ENCODE measurements at places on chromosomes 13 and 19. TPM values are rescaled to one million over a fixed set of nuclear protein-coding genes. Genes with fewer than 3 reads are reported as not detected.

The GPR183 gene
- 0.03 TPM for polyA plus RNA-seq

The PRKCG gene
- not detected for polyA plus RNA-seq

The LIN7B gene
- 2.6 TPM for polyA plus RNA-seq

The MAG gene
- not detected for polyA plus RNA-seq

The CCDC194 gene
- not detected for polyA plus RNA-seq

The CGB3 gene
- not detected for polyA plus RNA-seq

The CD79A gene
- 0.07 TPM for polyA plus RNA-seq

The PGLYRP1 gene
- polyA plus RNA-seq, result not detected

The APLP1 gene
- 3.7 TPM for polyA plus RNA-seq

The CDC42EP5 gene
- polyA plus RNA-seq, result 3.4 TPM

The WDR87 gene
- polyA plus RNA-seq, result not detected

The GPC6 gene
- polyA plus RNA-seq, result 24.9 TPM

The MZF1 gene
- 4.1 TPM for polyA plus RNA-seq

The VAV1 gene
- not detected for polyA plus RNA-seq

GRCh38 chr13:106177146-106177545, 358.3 kb downstream of the EFNB2 start:
- DNase-seq, result no peak

DNA sequence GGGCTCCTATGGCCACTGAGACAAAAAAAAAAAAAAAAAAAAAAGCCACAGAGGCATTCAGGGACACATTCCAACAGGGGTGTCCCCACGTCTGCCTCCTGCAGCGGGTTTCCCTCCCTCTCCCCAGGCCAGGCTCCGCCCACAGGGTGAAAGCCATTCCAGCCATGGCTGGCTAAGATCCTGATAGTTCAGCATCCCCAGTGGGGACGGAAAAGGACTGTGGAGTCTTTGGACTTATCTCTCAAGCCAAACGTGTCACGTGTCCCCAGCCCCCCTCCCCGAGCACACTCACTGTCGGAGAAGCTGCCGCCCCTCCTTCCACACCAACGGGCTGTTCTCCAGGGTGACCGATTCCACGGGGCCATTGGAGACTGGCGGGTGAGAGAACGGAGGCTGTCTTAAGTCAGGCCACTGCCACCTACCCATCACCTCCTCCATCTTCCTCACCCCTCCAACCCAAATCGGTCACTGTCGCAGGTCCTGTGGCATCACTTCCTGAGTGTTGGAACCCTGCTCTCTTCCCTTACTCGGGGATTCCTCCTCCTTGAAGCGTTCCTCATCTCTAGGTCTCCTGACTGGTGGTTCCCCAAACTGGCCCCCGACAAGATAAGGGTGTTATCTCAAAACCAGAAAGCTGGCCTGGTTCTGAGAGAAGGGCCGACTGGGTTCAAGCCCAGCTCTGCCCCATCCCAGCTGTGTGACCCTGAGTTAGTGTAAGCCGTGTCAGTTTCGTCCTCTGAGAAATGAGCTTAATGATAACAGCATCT, 9.1 kb upstream of the FKRP start:
- no peak for DNase-seq

- DNase-seq, result peak; percentile 39
Measured at GRCh38 chr19:10431254-10431942, 11.1 kb downstream of the PDE4A start.

DNA sequence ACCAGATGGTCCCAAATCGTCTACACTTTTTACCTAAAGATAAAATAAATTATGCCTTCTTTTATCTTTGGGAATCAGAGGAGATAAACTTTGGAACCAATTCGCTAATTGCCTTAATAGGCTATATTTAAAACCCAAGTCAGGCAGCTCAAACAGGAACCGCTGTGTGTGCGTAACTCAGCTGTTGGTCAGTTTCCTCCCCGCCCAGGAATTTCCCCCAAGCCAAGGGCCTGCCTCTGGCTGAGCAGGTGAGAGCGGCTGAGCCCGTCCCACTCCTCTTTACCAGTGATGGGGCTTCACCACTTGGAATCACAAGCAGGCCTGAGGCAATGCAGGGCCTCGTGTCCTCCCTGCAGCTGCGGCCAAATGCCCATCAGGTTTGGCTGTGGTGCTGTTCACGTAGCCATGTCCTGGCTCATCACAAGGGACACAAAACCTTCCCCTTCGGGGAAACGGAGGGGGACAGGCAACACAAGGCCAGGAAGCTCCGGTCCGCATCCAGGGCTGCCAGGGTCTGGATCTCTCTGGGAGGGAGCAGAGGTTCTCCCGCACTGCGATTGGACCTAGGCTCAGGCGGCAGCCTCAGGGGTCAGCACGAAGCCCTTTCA, 503 bp upstream of the SLC7A9 start:
- no peak for DNase-seq

DNA sequence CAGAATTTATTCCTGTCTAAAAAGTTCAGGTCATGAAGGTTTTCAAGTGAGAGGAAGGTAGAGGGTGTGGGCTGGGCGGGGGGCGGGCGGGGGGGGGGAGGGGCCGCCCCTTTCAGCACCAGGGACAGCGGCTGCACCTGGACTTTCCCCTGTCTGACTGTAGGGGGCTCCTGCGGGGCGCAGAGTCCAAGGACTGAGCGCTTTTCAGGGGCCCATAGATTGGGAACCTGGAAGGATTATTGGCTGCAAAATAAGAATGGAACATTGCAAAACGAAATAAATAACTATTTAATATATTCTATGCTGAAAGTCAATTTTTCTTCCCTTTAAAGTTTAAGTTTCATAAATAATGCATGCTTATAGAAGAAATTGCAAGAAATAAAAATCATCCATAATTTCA, 8.9 kb upstream of the CYP4F3 start:
- no peak for DNase-seq

- no peak for DNase-seq
Measured at GRCh38 chr19:29837448-29837981, 25.7 kb downstream of the CCNE1 start.

- DNase-seq, result peak; percentile 35
Measured at GRCh38 chr13:87498681-87499080, 172.5 kb upstream of the SLITRK5 start.

DNA sequence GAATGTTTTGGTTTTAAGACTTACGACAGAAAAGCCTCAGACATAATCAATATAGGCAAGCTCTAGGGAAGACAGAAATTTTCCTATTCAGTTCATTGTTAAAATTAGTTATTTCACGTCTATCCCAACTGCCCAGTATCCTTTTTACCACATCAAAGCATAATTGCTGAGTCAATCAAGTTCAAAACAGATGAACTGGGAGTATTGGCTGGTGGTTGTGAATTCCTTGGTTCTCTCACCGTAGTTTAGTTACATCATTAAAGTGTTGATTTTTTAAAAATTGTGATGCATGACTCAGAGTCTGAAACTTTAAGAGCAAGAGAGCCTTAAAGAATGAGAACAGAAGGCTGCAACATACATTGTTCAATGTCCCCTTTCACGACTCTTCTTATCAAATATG, 143.3 kb upstream of the FREM2 start:
- DNase-seq, result no peak

DNA sequence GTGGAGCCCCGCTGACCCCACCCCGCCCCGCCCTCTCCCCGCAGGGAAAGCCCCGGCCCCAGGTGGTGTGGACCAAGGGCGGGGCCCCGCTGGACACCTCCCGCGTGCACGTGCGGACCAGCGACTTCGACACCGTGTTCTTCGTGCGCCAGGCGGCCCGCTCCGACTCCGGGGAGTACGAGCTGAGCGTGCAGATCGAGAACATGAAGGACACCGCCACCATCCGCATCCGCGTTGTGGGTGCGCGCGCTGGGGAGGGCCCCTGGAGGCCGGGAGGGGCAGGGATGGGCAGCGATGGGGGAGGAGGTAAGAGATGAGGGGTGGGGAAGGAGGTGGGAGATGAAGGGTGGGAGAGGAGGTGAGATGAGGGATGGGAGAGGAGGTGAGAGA, 17.2 kb upstream of the EMC10 start:
- DNase-seq, result no peak

DNA sequence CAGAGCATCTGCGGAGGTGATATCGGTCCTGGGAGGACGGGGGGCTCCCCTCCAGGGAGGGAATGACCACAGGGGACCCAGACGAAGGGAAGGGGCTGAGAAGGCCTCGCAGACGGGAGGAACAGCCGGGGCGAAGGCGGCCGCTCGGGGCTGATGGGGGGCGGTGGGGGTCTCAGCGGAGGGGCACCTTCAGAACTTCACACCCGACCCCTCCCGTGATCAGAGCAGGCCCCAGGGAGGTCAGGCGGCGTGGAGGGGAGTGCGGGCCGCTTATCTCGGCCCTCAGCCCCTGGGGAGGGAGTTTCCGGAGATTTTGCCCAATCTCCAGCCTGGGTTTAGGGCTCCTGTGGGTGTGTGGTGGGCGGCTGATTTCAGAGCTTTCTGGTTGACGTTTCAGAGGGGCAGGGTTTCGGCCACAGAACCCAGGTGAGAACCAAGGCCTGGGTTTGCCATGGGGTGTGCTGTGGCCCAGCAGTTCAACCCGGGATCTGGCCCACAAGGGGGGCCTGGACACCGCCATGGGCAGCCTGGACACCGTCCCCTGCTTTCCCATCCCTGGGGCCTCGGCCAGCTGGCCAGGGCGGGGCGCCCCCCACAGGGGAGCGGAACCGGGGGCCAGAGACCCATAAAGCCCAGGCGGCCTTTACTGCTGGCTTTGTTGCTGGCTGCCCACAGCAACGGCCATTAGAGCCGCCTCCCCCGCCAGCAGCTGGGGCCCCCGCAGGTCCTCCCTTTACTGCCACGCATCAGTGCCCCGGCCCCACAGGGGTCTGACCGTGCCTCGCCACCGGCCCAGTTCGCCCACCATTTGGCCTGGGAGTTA, 29.0 kb downstream of the ARID3A start:
- DNase-seq, result no peak

- DNase-seq, result peak; percentile 12
Measured at GRCh38 chr13:19888799-19889198, 25.4 kb upstream of the ZMYM5 start.

- no peak for DNase-seq
Measured at GRCh38 chr19:1665565-1666047, 13.2 kb upstream of the TCF3 start.

- no peak for DNase-seq
Measured at GRCh38 chr19:14379294-14380065, 1.8 kb upstream of the ADGRE5 start.

DNA sequence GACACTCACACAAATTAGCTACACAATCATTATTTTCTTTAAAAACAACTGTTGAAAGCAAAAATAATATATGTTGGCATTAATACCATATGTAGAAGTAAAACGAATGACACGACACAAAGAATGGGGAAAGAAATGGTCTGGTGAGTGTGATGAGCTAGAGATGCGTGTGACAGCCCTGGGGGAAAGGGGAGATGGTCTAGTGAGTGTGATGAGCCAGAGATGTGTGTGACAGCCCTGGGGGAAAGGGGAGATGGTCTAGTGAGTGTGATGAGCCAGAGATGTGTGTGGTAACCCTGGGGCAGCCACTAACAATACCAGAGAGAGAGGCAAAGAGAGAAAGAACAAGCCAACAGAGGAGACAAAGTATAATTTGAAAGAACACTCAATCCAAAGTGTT, 22.3 kb upstream of the LAMP1 start:
- no peak for DNase-seq

GRCh38 chr19:20051841-20052768, 12.8 kb upstream of the ZNF682 start:
- peak; percentile 99 for DNase-seq

DNA sequence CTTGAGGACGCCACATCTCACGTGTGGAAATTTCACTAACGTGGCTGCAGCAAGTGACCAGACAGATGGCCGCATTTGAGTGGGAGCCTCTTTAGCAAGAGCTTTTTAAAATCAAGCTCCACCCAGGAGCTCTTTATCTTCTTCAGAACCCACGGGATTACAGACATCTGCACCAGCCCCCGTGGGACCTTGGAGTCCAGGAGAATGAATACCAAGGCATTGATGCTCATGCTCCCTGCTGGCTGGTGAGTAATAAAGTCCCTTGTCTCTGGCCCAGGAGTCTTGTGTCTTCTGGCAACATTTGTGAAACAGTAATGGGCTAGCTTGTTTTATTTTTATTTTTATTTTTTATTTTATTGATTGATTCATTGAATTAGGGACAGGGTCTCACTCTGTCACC, 64.4 kb downstream of the TRPM4 start:
- DNase-seq, result no peak

GRCh38 chr19:51065221-51065960, 499 bp upstream of the KLK13 start:
- no peak for DNase-seq

GRCh38 chr13:19845758-19846157, 17.7 kb downstream of the ZMYM5 start:
- peak; percentile 98 for DNase-seq

DNA sequence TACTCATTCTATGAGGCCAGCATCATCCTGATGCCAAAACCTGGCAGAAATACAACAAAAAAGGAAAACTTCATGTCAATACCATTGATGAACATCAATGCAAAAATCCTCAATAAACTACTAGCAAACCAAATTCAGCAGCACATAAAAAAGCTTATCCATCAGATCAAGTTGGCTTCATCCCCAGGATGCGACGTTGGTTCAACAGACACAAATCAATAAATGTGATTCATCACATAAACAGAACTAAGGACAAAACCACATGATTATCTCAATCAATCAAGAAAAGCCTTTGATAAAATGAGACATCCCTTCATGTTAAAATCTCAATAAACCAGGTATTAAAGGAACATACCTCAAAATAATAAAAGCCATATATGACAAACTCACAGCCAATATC, 134.3 kb downstream of the UGGT2 start:
- no peak for DNase-seq

GRCh38 chr19:38707512-38708114, 36.7 kb downstream of the CAPN12 start:
- peak; percentile 65 for DNase-seq

DNA sequence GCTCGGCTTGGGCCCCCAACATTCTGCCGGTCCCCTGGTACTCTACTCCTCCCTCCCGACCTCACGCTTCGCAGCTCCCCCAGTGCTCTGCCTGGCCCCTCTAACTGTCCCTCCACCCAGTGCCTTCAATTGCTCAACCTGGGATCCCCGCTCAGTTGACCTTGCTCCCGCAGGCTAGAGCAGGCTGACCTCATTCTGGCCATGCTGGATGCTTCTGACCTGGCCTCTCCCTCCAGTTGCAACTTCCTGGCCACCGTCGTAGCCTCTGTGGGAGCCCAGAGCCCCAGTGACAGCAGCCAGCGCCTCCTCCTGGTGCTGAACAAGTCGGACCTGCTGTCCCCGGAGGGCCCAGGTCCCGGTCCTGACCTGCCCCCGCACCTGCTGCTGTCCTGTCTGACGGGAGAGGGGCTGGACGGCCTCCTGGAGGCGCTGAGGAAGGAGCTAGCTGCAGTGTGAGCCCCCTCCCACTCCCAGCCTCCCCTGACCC, 3.6 kb downstream of the GTPBP3 start:
- no peak for DNase-seq

- DNase-seq, result no peak
Measured at GRCh38 chr19:33860312-33861090, 63.8 kb downstream of the KCTD15 start.

DNA sequence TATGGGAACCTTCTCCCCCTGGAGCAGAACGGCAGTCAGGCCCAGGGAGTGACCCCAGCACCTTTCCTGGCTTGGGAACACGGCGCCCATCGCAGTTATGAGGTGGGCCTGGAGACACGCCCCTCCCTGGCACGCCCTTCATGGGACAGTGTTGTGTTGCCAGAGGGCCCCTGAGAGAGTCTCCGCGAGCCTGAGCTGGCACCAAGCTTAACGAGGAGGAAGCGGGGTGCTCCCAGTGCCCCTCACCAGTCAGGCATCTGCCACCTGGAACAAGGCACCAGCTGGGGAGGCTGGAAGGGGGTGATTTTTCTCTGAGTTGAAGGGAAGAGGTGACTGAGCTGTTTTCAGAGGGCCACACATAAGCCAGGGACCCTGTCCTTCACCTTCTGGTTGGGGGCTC, 180.6 kb downstream of the KDM4B start:
- DNase-seq, result no peak
